ENCODE measurements at places on chromosomes 12 and 14.

- no peak for DNase-seq
Measured at GRCh38 chr12:120699553-120699952, 10.7 kb upstream of the UNC119B start.

DNA sequence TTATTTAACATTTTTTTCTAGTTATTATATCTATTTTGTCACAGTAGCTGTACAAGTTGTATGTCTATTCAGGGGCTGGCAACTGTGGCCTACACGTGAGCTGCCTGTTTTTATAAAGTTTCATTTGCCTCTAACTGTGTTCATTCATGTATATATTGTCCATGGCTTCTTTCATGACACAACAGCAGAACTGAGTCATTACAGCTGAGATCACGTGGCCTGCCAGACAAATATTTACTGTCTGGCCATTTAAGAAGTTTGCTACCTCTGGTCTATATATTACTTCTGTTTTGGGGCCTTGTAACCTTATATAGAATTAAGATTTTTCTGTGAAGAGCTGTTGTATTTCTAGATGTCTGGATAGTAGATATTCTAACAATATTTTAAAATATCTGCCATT, 37.9 kb downstream of the KIAA0586 start:
- DNase-seq: no peak

DNA sequence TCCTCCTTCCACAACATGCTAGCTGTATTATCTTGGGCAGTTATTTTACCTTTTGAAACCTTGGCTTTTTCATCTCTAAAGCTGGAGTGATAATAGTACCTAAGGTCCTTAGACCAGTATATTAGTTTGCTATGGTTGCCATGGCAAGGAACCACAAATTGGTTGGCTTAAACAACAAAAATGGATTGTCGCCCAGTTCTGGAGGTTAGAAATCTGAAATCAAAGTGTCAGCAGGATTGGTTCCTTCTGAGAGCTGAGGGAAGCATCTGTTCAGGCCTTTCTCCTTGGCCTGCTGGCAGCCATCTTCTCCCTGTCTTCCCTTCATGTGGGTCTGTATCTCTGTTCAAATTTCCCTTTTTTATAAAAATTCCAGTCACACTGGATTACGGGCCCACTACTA, 55.5 kb upstream of the SLC35F4 start:
- DNase-seq: no peak

DNA sequence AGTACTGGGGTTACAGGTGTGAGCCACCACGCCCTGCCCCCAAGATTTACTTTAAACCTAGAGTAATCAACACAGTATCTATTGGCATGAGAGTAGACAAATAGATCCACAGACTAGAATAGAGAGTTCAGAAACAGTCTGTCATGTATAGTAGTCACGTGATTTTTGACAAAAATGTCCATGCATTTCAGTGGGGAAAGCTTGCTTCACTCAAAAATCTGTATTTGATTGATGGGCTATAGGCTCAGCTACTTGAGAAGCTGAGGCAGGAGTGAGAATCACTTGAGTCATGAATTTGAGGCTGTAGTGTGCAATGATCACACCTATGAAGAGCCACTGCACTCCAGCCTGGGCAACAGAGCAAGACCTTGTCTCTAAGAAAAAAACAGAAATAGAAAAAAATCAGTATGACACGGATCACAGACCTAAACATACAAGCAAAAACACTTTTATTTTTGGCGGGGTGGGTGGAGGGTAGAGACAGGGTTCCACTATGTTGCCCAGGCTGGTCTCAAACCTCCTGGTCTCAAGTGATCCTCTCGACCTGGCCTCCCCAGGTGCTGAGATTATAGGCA, 7.6 kb upstream of the ORAI1 start:
- no peak for DNase-seq

GRCh38 chr14:95901054-95901453, 24.4 kb downstream of the TUNAR start:
- no peak for DNase-seq

GRCh38 chr12:132282950-132283771, 46.2 kb downstream of the GALNT9 start:
- no peak for DNase-seq

GRCh38 chr14:33525626-33526025, 425.2 kb downstream of the EGLN3 start:
- DNase-seq: no peak

DNA sequence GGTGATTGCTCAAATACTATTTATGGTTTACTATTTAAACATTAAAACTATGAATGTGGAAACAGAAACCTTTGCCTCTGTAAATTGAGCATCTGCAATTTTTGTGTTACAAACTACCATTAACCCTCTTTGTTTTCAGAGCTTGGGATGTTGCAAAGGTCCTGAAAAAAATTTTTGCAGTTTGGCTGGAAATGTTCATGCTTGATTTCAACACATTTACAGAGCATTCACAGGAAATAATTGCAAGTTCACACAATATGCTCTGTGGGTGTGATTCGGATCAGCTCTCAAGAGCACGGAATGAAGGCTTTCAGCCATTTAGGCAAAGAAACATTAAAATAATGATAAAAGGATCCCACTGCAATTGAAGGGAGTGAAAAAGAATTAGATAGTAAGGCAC, 232.9 kb downstream of the ATP23 start:
- no peak for DNase-seq

GRCh38 chr14:105061428-105062047, 3.7 kb downstream of the GPR132 start:
- DNase-seq: peak; percentile 64

GRCh38 chr12:60684988-60685655, 1089.3 kb downstream of the SLC16A7 start:
- DNase-seq: no peak

GRCh38 chr12:105429511-105429910, 99.0 kb downstream of the C12orf75 start:
- no peak for DNase-seq

- no peak for DNase-seq
Measured at GRCh38 chr14:95388699-95389098, 69.0 kb upstream of the CLMN start.

GRCh38 chr14:95885866-95886265, 9.2 kb downstream of the TUNAR start:
- DNase-seq: no peak

GRCh38 chr14:73014105-73014504, 12.8 kb downstream of the ZFYVE1 start:
- DNase-seq: no peak

GRCh38 chr14:94120667-94121340, 8.6 kb downstream of the IFI27L2 start:
- no peak for DNase-seq

DNA sequence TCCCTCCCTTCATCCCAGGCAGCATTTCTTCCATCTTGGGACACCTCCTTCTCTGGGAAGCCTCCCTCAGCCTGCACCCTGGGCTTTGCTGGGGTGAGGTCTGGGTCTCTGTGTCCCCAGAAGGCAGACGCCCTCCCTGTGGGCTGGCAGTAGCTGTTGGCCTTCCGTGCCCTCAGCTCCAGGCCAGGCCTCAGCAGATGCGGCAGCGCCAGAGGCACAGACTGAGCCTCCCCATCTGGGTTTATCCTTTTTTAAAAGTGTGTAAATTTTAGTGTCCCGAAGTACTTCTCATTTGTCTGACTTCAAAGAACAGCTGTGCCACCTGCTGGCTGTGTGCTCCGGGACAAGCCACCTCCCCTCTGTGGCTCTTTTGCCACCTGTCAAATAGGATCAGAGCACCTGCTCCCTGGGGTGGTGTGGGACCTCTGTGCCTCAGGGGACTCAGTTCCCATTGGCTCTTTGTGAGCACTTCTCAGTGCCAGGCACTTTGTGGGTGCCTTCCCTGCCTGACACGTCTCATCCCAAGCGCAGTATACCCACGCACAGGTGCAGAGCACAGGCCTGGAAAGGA, 11.1 kb downstream of the EXOC3L4 start:
- DNase-seq: no peak

GRCh38 chr14:58878439-58879139, 240.8 kb downstream of the DACT1 start:
- DNase-seq: no peak

DNA sequence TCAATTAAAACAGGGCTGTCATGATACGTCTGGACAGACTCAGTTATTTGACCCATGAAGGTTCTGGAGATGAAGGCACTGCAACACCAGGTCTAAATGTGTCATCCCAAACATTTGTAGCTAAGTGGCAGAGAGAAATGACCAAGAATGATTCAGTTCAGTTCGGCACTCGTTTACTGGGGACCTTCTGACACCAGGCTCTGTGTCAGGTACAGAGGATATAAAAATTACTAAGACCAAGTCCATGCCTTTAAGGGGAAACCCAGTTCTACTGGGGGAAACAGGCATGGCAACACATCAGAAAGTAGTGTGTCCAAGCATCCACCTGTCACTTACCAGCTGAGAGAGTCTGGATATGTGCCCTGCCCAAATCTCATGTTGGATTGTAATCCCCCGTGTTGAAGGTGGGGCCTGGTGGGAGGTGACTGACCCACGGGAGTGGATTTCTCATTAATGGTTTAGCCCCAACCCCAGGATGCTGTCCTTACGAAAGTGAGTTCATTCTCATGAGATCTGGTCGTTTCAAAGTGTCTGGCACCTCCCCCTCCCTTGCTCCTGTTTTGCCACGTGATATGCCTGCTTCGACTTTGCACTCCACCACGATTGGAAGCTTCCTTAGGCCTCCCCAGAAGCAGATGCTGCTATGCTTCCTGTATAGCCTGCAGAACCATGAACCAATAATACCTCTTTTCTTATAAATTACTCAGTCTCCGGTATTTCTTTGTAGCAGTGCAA, 41.9 kb upstream of the BCL2L14 start:
- no peak for DNase-seq

- no peak for DNase-seq
Measured at GRCh38 chr12:121300083-121300819, 3.7 kb upstream of the CAMKK2 start.

DNA sequence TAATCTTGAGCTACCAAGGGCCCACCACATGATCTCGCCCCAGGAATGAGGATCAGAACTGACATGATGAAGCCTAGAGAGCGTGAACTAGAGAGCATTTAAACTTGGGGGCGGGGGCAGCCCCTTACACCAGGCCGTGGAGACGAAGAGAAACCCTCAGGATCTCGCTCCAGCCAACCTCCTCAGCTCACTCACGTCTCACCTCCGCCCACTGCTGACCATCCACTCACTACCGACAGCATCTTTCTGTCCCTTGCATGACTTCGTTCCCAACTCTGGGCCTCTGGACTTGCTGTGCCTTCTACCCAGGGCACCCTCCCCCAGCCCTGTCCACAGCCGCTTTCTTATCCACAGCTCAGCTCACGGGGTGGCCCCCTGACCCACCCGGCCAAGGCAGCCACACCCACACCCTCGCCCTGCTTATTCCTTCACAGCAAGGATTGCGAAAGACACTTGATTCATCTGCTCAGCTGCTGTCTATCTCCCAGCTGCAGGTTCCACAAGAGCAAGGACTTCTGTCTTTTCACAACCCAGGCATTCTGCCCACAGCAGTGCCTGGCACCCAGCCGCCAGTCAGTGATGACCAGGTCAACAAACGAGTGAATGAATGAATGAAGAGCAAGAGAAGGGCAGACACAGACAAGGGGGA, 6.4 kb downstream of the STX2 start:
- no peak for DNase-seq

DNA sequence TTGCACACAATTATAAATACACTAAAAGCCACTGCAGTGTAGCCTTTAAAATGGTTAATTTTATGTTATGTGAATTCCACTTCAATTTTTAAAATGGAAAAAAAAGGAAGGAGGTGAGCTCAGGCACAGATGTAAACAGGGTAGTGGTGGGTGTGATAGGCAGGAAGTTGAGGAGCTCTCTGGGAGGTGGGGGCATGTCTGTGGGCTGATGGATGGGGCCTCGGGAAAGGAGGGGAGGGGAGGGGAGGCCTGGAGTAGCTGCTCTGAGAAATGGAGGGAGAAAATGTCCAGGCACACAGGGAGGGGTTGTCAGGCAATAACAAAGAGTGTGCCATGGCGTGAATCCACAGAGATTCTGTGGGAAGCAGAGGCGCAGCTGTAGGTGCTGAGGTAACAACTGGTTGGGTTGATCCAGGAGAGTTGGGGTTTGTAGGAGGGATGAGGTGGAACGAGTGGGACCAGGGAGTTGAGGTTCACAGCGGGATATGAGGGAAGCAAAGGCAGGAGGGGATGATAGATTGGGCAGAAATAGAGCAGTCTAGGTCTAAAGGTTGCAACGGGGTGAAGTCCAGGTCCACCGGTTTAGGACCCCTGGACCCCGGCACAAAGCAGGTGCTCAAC, 57.2 kb downstream of the LTBP2 start:
- no peak for DNase-seq

GRCh38 chr12:95637471-95638155, 86.3 kb upstream of the USP44 start:
- no peak for DNase-seq

GRCh38 chr14:89992273-89992672, 36.5 kb downstream of the TDP1 start:
- DNase-seq: no peak

- DNase-seq: no peak
Measured at GRCh38 chr12:72738811-72739210, 466.6 kb downstream of the TRHDE start.

GRCh38 chr12:91506452-91506851, 323.8 kb upstream of the DCN start:
- DNase-seq: no peak

- DNase-seq: peak; percentile 45
Measured at GRCh38 chr14:106843951-106844483, 1317.6 kb downstream of the TMEM121 start.

GRCh38 chr12:32171211-32171610, 64.6 kb downstream of the BICD1 start:
- DNase-seq: no peak

- DNase-seq: no peak
Measured at GRCh38 chr14:22433069-22433468, 156.0 kb downstream of the DAD1 start.

GRCh38 chr12:101703487-101703886, 6.0 kb downstream of the CHPT1 start:
- DNase-seq: no peak

DNA sequence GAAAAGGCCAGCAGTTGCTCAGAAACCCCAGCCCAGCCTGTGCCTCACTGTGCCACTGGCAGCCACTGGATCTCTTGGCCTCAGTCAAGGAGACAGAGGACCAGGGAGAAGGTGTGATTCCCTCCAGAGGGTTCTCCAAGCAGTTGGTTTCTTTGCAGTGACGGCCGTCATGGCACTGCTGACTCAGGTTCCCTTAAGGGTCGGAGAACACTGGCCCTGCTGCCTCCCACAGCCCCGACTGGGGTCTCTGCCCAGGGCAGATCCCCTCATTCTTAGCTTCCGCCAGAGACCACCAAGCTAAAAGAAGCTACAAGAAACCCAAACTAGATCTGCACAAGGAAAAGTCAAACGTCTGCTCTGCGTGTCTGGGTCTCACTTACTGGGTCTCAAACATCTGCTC, 16.4 kb downstream of the TSPAN11 start:
- no peak for DNase-seq

DNA sequence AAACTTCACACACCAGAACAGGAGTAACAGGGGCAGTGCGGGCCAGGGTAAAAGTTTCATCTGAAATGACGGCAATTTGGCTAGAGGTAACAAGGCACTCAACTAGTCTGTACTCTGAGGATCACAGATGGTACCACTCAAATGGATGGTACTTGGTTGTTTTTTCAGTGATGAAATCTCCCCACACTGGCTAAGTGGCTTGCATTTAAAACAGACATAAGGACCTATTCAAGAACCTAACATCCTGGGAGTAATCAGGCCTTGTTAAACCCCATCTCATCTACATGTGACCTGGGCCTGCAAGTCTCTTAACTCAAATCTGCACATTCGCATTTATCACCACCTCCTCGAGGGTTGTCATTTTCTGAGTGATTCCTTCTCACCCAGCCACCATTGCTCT, 90.8 kb downstream of the PRKAB1 start:
- no peak for DNase-seq

GRCh38 chr12:100877776-100878175, 83.2 kb downstream of the ANO4 start:
- no peak for DNase-seq
